Spinal cord (tissue), 10 donors: ENCODE measurements at places on chromosomes 3 and 15.

DNA sequence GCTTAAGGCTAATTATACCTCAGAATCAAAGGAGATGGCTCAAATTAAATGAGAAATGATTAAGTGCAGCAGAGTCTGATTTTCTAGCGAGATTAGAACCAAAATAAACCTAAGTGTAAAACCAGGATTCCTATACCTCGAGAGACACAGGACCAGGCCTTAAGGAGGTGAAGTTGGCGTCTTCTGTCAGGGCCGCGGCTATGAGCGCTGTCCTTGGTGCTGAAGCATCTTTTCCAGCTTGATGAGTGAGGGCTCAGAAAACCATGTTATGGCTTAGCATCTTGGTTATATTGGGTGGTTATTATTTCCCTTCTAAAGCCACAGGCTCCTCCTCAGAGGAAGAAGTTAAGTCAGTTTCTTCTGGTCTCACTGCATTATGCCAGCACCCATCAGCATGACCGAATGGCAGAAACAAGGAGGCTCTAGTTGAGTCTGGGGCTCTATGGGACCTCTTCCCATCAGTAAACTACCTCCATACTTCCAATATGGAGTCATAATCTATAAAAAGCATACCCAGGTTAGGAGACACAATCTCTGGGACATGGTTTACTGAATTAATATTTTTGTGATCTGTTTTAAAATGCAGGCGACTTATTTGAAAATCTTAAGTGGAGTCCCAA lies 120.1 kb upstream of the NMNAT3 start:
- no peak for DNase-seq

DNA sequence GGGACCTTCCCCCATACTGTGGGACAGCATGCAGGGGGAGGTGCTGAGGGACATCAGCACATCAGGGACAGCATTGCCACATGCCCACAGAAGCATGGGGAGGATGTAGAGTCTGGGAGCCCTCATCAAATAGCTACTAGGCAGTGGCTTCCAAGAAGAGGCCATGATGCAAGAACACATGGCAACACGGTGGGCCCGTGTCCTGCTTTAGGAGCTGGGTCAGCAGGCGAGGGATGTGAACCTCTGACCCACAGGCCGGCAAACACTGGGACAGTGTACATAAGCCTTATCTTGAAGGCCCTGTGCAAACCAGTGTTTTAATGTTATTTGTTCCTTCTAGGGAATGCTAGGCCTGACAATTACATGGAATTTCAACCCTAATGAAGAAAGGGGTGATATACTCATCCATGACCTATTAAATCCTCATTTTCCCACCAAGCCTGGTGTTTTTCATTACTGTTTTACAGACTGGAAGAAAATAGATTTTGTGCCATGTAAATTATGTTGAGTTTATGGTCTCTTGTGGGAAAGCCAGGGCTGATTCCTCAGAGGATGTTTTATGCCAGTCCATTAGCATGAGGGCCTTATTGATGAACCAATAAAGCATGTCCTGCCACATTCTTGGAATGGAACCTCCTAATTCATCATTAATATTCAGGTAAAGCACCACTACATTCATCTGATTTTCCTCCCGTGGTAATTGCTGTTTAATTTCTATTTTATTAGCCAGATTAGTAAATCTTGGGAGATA lies 61.7 kb upstream of the SLC25A26 start:
- no peak for DNase-seq

DNA sequence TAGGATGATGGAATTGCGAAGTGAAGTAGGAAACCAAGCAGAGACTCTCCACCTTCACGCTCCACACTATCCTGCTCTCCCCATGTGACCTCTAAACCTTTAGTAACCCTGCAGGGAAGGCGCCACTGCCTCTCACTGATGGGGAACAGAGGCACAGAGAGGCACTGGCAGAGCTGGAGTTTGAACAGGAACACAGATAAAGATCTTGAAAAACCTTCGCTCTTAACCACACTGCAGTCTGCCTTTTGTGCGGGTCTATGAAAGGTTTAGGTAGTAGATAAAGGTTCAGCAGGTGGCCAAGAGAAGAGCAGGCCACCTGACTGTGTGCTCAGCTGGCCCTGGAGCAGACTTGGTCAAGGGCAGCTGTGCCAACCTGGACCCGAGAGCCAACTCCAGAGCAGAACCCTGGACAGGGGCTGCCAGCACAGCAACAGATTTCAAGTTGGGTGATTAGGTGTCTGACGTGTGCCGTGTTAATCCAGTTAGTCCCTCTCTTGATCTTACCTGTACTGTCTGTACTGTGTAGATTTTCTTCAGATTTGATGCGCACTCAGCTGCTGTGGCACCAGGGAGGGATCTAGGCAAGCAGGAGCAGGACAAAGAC lies 15.2 kb downstream of the EIF4E3 start:
- no peak for DNase-seq

GRCh38 chr3:14829811-14830210 lies 11.0 kb downstream of the FGD5 start:
- no peak for DNase-seq

DNA sequence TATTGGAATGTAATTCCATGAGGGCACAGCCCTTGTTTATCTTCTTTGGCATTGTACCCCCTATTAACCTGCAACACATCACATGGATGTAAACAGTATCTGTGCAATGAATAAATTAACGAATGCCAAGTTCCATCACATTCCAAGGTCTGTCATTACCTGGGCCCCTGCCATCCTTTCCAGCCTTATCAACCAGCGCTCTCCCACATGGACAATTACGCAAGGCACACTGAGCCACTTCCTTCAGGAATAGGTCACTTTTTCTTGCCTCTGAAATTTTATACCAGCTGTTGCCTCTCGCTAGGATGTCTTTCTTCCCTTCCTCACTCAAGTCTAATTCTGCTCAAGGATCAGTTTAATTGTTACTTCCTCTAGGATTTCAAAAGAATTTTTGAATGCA lies 1051.8 kb upstream of the CFAP20DC start:
- no peak for DNase-seq

- no peak for DNase-seq
These were observed 1.2 kb upstream of the ZNF445 start for GRCh38 chr3:44478606-44479094.

- no peak for DNase-seq
These were observed 39.4 kb downstream of the FBXL22 start for GRCh38 chr15:63636518-63637061.

DNA sequence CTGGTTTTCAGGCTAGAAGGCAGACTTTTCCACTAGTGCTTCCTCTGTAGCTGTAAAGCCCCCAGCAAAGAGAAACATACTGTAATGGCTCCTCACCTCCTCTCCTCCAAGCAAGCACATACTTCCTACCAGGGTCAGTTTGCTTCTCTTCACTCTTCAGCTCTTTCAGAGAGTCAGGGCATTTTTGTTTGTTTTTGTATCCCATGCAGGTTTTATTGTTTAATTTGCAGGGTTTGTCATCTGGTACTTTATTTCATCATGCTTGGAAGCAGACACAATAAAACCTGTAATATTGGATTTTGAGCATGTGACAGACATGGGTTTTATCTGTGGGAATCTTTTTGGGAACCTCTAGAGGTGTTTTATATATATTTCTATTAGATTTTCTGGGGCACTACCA lies 753.3 kb upstream of the ROBO1 start:
- DNase-seq: no peak

DNA sequence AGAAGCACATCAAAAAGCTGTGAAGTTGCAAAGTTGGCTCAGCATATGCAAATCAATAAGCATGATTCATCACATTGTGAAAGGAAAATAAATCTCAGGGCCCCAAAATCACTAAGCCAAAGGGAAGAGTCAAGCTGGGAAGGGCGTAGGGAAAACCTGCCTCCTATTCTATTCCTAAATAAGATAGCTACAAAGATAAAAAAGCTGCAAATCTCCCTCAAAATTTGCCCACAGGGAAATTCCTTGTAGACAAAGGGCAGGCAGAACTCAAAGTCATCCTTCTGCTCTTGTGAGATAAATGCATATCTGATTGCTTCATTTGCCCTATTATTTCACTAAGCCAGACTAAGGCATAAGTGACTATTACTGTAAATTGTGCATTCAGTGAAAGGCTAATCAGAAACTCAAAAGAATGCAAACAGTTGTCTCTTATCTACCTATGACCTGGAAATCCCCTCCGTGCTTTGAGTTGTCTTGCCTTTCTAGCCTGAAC lies 30.5 kb upstream of the CCNL1 start:
- DNase-seq: no peak

DNA sequence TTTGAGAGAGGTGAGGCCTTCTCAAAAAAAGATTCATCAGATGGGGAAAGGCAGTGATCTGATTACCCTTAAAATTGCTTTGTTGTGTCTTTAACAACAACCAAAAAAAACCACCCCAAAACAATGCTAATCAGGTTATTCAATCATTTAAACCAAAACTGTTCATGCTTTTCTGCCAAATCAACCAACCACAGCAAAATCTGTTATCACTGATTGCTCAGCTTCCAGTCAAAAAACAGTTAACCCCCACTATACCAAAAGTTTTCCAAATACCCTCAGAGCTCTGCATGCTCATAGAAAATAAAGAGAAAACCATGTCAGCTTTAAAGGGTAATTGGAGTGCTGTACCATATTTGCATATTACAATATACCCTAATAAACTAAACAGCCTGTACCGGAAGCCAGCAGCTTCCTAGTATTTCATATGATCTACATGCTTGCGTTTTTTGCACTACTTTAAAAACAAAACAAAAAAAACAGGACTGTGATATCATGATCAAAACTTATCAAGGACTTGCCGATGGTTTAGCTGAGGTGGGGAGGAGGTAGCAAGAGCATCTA lies 22.8 kb downstream of the SATB1 start:
- DNase-seq: no peak

- DNase-seq: no peak
These were observed 24.0 kb upstream of the SLC6A6 start for GRCh38 chr3:14378415-14378814.

DNA sequence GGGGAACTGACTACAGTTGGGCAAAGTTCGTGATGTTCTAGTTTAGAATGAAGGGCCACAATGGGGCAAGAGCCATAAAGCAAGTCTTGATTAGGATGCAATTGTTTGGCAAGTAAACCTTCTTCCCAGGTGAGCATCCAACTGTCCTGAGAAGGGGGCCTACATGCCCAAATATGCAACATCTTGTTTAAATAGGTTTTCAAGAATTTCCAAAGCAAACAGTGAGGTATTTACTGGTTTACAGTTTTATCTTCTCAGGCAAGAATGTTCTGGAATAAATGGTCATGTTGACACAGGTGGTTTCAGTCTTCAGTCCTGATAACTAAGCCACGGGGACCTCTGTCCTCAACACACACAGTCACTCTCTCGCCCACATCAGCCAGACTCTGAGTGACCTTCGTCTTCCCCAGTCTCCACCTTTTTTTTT lies 90.3 kb upstream of the FAM174B start:
- DNase-seq: no peak

GRCh38 chr3:62365391-62366125 lies 7.8 kb downstream of the FEZF2 start:
- DNase-seq: peak; percentile 71

- DNase-seq: no peak
These were observed 261.3 kb downstream of the TBC1D5 start for GRCh38 chr3:17481116-17481515.

- DNase-seq: peak; percentile 45
These were observed 31.8 kb upstream of the MYZAP start for GRCh38 chr15:57559875-57560274.

DNA sequence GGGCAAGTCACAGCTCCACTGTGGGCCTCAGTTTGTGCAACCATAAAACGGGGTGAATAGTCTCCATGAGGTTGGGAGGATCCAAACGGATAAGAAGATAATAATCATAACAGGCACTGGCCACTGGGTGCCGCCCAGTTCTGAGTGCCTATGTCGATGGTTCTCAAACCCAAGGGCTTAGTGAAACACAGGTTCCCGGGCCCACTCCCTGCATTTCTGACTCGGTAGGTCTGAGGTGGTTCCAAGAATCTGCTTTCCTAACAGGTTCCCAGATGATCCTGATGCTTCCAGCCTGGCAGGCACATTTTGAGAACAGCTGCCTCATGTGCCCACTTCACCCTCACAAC lies 21.2 kb downstream of the ALS2CL start:
- no peak for DNase-seq

DNA sequence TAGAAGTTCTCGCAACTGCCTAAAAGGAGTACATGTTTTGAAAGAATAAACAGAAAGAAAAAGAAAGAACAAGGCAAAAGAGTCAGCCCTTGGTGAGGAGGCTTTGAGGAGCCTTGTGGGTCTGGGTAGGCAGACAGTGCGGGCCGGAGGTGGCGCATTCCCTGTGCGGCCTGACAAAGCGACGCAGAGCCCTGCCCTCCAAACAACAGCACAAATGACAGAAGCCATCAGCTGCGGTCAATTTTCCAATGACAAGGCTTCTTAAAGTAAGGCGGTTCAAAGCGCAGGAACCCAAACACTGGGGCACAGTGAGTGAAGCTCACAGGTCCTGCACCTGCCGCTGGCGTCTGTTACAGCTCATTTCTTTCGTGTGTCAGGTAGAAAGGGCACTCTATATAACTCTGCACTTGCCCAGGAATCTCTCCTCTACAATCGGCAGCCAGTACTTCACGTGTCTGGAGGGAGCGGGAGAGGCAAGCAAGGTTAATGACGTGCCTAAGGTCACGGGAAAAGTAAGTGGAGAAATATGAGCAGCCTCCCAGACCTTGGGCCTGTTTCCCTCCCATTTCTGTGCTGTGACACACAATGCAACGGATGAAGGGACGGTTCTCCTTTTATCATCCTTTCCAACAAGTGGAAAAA lies 178.1 kb downstream of the OPA1 start:
- no peak for DNase-seq

GRCh38 chr3:11430624-11431023 lies 158.4 kb downstream of the ATG7 start:
- no peak for DNase-seq

DNA sequence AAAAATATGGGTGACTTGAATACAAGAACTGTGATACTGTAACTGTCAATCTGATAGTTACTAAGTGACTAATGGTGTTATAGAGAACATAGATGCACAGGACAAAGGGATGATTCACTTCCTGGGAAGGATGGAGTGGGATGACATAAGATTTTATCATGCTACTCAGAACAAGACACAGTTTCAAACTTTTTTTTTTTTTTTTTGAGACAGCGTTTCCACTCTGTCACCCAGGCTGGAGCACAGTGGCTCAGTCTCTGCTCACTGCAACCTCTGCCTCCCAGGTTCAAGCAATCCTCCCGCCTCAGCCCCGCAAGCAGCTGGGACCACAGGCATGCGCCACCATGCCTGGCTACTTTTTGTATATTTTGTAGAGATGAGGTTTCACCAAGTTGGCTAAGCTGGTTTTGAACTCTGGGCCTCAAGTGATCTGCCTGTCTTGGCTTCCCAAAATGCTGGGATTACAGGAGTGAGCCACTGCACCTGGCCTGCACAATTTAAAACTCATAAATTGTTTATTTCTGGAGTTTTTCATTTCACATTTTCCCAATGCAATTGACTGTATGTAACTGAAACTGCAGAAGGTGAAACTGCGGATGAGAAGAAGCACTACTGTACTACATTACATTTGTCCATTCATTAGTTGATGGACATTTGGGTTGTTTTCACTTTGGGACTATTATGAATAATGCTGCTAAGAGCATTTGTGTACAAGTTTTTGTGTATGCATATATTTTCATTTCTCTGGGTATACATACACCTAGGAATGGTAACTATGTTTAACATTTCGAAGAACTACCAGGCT lies 40.6 kb downstream of the ADIPOQ start:
- no peak for DNase-seq
